SHP77 (cell line): ENCODE measurements at places on chromosomes 13 and 19.

DNA sequence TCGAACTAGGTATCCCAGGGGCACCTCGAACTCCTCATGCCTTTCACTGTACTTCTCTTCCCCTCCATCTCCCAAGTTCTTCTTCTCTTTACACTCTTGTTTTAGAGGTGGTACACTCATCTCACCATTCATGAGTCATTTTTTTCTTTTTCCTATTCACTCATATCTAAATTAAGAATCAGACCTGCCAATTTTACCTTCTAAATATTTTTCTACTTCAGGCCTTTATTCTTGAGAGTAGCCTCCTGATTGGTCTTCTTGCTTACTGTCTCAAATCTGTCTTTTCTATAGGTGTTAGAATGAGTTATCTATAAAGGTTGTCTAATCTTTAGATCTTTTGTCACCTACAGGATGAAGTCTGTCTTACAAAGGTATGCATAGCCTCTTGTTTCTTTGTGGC is 20.7 kb downstream of the TDRD3 start:
- DNase-seq, result no peak

GRCh38 chr19:6215701-6216235 is 64.0 kb downstream of the MLLT1 start:
- no peak for DNase-seq

DNA sequence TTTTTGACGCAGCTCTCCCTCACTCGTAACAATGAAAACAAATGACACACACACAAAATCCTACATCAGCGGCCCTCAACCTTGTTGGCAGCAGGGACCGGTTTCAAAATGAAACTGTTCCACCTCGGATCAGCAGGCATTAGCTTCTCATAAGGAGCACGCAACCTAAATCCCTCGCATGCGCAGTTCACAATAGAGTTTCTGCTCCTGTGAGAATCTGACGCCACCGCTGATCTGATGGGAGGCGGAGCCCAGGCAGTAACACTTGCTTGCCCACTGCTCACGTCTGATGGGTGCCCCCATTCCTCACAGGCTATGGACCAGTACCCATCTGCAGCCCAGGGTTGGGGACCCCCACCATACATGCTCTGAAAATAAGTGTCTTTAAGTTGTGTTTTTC is 43.4 kb downstream of the DHRS12 start:
- DNase-seq, result no peak

DNA sequence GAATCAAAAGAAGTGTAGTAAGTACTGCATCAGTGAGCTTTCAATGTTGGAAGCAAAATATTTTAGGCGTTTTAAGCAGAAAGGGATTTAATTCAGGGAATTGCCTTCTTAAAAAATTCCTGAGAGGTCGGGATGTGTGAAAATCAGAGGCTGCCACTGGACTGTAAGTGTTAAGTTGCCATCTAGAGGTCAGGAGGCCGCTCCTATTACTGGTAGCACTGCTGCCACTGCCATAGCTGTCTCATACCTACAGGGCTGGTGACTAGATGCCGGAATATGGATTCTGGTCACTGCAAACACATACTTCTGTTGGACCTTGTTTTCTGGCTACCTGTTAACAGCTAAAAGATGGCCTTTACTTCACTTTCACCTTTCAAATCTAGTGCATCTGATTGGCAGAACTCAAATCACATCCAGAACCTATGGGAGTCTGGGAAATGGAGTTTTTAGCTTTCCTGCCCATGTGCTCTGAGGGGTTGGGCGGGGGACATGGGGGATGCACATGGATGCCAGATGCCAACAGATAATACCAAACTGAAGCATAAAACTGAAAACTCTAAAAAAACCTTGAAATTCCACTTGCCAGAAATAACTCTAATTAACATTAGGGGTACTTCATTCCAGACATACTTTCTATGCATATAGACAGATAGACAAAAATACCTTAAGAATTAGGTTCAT is 29.8 kb downstream of the DGKH start:
- DNase-seq, result no peak

- no peak for DNase-seq
These were observed 80.2 kb downstream of the USP12 start for GRCh38 chr13:27091451-27091850.

DNA sequence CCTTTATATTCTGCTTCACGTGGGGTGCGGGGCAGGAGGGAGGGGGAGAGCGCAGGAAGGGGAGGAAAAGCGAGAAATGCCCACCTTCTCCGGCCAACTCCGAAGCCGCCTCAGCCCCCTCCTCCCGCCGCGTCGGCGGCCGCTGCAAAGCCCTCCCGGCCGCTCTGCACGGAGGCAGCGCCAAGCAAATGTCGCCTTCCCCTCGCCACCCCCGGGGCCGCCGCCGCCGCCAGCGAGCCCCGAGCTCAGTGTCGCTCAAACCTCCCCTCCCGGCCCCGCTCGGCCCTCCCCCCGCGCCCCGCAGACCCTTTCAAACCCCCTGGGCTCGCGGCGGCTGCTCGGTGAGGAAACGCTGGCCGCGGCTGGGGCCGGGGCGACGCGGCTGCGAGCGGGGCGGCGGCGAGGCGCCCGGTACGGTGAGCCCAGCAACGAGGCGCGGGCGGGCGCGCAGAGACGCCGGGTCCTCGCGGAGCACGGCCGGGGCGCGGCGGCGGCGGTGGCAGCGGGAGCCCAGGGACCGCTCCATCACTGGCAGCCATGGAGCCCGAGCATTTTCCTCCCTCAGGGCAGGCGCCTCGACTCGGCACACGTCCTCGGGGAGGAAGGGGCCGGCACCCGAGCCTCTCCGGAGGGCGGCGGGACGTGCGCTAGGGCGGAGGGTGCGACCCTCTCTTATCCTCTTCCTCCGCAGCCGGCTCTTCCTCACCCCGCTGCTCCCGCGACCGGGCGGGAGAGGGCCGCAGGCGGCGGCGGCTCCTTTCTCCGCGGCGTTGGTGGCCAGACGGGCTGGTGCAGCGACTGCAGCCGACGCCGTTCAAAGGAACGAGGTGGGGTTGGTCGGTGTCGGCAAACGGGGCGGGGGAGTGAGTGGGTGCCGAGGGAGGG is 463 bp upstream of the TSC22D1 start:
- DNase-seq, result no peak

DNA sequence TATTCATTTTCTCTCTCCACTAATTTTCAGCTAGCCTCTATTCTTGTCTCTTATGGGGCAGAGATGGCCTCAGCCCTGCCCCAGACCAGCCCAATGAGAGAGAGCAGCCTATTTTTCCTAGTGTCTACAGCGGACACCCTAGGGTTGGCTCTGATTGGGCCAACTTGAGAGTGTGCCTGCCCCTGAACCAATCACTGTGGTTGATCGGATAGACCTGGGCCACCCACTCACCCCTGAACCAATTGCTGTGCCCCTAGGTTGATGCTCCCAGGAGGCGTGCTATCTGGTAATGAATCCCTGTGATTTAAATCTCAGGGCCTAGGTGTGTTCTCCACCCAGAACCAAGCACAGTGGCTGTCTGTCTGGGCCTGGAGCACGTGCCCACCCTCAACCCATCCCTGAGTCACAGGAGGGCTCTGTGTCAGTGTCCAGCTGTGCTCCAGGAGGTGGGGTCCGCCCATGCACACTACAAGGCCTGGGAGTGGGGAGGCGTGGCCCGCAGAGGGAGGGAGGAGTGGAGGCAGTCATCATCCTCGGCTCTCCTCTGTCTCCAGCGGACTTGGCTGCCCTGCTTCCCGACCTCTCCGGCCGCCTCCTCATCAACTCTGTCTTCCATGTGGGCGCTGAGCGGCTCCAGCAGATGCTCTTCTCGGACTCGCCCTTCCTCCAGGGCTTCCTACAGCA is 14.9 kb upstream of the SCN1B start:
- DNase-seq, result no peak

- DNase-seq, result no peak
These were observed 2.2 kb downstream of the FLT1 start for GRCh38 chr13:28492569-28493367.

GRCh38 chr13:49625392-49626079 is 2.8 kb upstream of the ARL11 start:
- no peak for DNase-seq

- no peak for DNase-seq
These were observed 336 bp upstream of the GSX1 start for GRCh38 chr13:27791901-27792392.

DNA sequence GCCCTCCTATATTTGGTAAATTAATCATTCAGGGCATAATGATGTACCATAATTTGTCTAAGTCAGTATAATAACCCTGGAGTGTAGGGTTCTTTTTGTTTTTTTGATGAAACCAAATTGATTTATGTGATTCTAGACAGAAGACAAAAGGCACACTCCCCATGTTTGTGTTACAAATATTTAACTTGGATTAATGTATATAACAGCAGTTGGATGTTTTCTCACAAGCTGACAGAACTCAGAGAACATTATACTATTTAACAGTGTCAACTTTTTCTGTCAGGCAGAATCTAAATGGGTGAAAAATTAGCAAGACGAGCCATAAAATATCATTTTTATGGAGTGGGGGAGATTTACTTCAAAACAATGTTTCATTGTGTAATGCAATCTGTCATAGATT is 15.2 kb downstream of the CBY2 start:
- no peak for DNase-seq

GRCh38 chr19:8363803-8364771 is at the start of gene ANGPTL4:
TSS of gene ANGPTL4 (plus strand) at chr19:8364155. CDS start at chr19:8364322, 167 bp downstream.
- no peak for DNase-seq

DNA sequence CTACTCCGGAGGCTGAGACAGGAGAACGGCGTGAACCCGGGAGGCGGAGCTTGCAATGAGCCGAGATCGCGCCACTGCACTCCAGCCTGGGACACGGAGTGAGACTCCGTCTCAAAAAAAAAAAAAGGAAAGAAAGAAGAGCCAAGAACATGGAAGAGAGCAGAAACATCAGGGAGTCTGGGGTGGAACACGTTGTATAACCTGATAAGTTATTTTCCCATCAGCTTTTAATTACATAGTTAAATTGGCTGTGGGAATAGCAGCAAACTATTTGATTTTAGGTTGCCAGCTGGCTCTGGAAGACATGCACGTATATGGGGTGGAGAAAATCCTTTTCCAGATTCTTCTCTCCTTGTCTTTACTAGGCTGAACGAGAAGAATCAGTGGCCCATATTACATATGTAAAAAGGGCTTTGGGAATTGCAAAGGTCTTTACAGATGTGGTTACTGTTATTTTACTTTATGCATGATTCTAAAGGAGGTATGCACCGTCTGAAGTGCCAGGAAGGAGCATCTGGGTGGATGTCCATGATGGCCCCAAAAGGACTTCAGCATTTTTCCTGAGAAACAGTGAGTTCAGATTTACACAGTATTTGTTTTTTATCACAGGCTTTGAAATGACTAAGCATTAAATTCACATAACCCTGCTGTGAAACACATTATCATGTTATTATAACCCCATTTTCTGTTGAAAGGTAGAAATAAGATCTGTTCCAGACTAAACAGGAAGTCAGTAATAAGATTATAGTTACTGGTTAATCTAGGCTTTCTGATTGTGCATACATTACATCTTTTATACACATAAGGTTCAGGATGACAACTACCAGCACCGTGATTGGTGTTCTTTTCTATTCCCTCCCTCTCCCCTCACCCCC is 4.6 kb upstream of the NAA16 start:
- DNase-seq, result no peak

DNA sequence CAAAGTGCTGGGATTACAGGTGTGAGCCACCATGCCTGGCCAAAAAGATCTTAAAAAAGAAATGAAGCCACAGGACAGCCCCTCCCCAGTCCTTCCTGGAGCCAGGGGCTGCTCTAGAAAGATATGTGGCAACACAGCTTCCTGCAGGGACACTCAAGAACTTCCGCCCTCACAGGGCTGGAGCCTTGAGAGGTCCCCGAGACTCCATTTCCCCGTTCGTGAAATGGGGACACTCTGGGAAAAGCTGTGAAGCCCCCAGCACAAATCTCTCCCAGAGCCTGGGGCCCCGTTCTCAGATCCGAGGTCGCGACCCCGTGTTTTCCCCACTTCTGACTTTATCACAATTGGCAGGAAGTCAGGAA is 2.5 kb upstream of the GPX4 start:
- DNase-seq, result no peak

DNA sequence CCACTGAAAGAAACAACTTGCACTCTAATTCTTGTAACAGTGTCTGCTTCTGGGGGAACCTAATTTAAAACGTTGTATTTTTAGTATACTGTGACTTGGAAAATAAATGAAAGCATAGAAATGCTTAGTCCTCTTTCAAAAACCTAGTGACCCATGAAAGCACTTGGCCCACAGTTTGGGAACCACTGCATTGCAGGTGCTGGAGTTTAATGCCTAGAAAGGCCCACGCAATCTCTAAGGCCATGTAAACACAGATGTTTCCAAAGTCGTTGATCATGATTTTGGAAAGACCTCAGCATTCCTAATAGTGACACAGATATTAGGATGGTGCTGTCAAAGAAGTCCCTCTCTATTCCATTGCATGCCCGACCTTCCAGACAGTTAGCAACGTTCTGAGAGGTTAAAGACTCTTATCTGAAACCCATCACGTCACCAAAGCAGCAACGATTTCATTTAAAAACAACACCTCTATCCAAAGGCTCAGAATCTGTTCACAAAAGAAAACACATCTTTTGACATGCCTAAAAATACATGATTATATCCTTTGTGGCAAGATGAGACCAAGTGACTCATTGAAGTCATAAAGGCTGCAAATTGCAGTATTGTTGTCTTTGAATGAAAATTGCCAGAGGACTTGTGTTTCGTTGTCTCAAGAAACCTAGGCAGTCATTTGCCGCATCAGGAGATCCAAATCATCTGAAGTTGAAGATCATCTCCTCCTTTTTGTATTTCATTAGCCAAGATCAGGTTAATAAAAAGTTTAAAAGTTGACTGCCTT is 328.0 kb upstream of the ZNF507 start:
- no peak for DNase-seq

- no peak for DNase-seq
These were observed 26.3 kb upstream of the SLC15A1 start for GRCh38 chr13:98778749-98779148.

- DNase-seq, result no peak
These were observed 74.2 kb upstream of the RFC3 start for GRCh38 chr13:33743438-33744368.

- no peak for DNase-seq
These were observed 33.9 kb downstream of the PCDH17 start for GRCh38 chr13:57665481-57665880.
